GM23338 (cell line): ENCODE measurements at places on chromosomes 6 and 20. TPM values are rescaled to one million over a fixed set of nuclear protein-coding genes. Genes with fewer than 3 reads are reported as not detected.

C20orf141 gene
- total RNA-seq: not detected in 2 replicates

IP6K3 gene
- 0.14 TPM in 1 of 2 replicates, not detected in the other for total RNA-seq

OOEP gene
- not detected in 2 replicates for total RNA-seq

NDUFAF5 gene
- 18.0 and 25.3 TPM in 2 replicates for total RNA-seq

PKHD1 gene
- total RNA-seq: 0.04 and 0.07 TPM in 2 replicates

GINM1 gene
- 13.4 and 19.2 TPM in 2 replicates for total RNA-seq

RIMS1 gene
- total RNA-seq: 3.9 and 4.0 TPM in 2 replicates

PAK5 gene
- total RNA-seq: 1.1 and 1.2 TPM in 2 replicates

RAB23 gene
- 16.0 and 16.7 TPM in 2 replicates for total RNA-seq

FHL5 gene
- total RNA-seq: not detected in 2 replicates

WFDC11 gene
- not detected in 2 replicates for total RNA-seq

GABRR2 gene
- total RNA-seq: 0.39 TPM in 1 of 2 replicates, not detected in the other

EYA4 gene
- 0.16 and 0.21 TPM in 2 replicates for total RNA-seq

RAET1L gene
- not detected in 2 replicates for total RNA-seq

EDN1 gene
- total RNA-seq: 0.58 and 0.80 TPM in 2 replicates
